Central memory CD4-positive, alpha-beta T cell (primary cell): ENCODE measurements at places on chromosomes 11 and 22.

DNA sequence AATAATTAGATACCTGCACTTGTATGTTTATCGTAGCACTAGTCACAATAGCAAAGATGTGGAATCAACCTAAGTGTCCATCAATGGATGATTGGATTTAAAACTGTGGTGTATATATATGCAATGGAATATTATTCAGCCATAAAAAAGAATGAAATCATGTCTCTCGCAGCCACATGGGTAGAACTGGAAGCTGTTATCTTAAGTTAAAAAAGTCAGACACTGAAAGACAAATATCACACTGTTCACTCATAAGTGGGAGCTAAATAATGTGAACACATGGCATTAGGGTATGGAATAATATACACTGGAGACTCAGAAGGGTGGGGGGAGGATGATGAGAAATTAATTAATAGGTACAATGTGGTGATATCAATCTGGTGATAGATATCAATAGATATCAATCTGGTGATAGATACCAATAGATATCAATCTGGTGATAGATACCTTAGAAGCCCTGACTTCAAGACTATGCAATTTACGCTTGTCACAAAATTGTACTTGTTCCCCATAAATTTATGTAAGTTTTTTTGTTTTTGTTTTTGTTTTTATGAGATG lies 2.0 kb downstream of the LMO2 start:
- DNase-seq, result no peak

DNA sequence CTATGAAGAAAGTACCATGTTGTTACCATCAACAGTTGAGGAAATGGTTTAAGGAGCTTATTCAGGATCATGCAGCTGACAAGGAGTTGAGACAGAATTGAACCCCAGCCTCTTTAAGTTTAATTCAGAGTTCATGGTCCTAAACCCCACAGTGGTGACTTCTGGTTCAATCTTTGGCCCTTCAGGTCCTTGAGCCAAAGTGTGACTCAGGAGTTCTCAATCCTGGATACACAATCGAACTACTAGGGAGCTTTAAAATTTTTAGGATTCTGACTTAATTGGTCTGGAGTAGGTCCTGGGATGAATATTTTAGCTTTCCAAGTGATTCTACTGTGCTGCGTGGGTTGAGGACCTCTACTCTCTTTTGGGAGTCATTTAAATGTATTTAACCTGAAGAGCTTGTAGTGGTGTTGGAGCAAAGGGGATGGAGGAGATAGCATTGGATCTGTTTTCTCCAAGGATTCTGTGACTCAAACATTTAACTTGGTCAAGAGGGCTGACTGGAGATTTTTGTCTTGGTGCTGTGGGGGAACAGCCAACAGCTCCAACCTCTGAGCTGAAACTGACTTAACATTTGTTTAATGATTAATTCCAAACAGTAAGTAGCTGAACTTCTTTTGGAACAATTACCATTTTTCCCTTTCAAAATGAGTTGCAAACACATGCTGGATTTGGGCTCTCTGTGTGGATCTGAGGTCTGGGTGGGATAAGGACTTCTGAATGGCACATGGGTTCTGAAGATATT lies 80.1 kb downstream of the INSC start:
- no peak for DNase-seq

- DNase-seq, result peak; percentile 41
Observed at GRCh38 chr11:122843281-122844141, 5.2 kb downstream of the CRTAM start.

DNA sequence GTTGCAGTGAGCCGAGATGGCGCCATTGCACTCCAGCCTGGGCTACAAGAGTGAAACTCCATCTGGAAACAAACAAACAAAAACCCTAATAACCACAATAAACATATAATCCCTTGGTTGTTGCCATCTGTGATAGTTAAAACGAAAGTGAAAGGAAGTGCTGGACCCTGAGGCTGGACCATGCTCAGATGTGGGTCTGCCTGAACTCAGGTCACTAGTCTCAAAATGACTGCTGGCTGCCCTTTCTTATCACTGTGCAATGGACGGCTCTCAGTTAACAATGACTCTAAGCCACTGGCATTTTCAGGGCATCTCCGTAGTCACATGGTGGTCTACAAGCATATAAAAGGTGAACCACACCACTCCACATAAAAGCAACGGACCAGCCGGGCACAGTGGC lies 48.2 kb upstream of the FTH1 start:
- no peak for DNase-seq

DNA sequence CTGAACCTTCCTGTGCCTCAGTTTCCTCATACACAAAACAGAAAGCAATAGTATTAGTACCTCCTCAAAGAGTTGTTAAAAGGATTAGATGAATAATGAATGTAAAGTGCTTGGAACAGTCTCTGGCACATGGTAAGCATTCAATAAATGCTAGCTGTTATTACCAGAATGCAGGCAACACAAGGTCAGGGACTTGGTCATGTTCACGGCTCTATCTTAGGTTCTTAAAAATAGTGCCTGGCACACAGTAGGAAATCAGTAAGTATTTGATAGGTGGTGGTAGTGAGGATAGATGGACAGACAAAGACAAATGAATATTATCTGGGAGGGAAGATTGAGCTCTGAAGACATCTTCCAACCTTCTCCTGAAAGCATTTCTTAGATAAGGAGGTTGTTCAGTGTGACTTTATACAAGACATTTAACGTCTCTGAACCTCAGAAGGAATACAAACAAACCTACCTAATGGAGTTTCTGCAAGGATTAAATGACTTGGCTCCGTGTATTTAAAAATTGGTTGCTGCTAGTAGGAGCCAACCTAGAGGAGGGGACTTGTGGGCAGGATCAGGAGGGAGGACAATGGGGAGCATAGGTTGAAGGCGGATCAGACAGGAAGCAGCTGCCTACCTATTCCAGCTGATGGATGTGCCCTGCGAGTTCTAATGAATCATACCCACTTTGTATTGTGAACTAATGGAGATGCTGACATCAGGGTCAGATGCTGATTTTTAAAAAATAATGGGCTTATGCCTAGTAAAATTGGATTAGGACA lies 94.1 kb downstream of the DBX1 start:
- no peak for DNase-seq

- peak; percentile 33 for DNase-seq
Observed at GRCh38 chr11:122656631-122657101, 1.1 kb downstream of the UBASH3B start.

DNA sequence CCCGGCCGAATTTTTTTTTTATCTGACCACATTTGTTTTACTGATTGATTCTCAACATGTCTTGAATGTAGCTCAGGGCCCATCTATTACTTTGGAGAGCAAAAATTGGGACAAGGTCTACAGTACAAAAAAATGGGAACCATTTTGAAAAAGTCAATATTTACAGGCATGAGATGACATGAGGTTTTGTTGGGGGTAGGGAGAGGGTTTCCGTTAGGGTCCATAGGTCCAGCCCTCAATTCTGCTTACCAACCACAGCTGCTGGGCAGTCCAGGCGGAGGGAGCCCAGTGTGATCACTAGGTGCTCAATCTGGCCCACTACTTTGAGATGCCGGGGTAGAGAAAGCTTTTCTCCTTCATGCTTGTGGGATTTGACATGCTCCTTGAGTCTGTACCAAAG lies 18.3 kb downstream of the NRIP3 start:
- DNase-seq, result no peak

DNA sequence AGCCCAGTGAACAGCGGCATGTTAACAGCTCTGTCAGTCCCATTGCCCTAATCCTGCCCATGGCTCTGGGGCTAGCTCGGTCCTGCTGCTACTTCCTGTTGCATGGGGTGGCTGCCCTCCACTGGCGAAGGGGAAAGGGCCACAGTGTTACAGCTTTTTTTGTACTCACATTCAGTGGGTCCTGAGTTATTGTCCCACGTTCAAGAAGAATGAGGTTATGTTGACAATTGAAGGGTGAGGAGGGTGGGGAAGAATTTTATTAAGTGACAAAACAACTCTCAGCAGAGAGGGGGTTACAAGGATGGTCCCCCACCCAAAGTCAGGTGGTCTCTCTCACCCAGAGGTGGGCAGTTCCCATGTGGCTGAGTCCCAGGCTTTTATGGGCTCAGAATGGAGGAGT lies 17.7 kb upstream of the MS4A7 start:
- no peak for DNase-seq

- no peak for DNase-seq
Observed at GRCh38 chr22:29801153-29801552, 34.0 kb downstream of the UQCR10 start.

- no peak for DNase-seq
Observed at GRCh38 chr11:2713094-2713493, 13.3 kb upstream of the KCNQ1OT1 start.

DNA sequence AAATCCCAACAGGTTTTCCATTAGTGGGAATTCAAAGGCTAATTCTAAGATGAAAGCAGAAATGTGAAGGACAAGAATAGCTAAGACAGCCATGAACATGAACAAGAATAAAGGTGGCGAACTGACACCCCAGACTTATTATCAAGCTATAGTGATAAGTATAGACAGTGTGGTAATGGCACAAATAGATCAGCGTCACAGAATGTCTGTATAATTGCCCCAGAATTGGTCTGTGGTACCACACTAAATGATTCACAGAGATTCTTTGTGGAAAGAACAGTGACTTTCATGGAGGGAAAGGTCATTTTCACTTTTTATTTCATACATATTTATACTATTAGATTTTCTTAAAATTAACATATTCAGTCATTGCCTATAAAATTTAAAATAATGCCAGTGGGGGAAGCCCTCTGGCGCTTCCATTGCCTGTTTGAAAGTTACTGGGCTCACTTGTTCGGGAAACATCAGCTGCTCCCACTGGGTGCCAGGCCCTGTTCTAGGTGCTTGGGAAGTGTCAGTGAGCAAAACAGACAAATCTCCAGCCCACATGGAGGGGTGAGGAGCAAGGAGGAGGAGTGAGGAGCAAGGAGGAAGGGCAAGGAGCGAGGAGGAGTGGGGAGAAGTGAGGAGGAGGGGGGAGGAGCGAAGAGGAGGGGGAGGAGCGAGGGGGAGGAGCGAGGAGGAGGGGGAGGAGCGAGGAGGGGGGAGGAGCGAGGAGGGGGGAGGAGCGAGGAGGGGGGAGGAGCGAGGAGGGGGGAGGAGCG lies 11.3 kb upstream of the NLRP6 start:
- peak; percentile 50 for DNase-seq

GRCh38 chr11:123211149-123211852 lies 16.3 kb upstream of the CLMP start:
- DNase-seq, result no peak

DNA sequence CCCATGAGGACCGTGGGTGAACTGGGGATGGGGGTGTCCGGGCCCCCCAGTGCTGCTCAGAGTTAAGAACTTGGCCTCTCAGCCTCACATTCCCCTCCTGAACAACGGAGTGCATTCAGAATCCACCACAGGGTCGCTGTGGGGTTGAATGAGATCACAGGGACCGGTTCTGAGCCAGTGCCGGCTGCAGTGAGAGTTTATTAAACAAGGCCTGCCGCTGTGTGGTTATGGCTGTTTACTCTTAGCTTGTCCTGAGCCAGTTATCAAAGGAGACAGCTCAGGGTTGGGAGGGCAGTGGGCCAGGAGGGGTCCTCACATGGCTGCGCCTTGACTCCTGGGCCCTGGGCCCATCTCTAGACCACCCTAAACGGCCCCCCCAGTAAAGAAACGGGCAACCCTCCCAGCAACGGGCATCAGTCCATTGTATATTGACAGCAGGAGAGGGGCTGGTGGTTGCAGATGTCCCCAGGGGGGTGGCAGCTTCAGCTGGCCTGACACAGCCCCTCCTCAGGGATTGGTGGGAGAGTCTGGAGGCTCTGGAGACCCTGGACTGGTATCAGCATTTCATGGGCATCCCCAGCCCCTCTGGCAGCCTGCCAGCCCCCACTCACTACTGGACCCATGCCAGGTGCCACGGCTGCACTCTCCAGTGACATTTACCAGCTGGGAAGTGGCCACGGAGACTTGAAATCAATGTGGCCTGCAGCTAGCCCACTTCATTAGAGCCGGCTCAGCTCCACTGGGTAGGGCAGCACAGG lies 15.1 kb upstream of the CABP7 start:
- DNase-seq, result no peak

- no peak for DNase-seq
Observed at GRCh38 chr11:86606836-86607481, 65.5 kb downstream of the ME3 start.

DNA sequence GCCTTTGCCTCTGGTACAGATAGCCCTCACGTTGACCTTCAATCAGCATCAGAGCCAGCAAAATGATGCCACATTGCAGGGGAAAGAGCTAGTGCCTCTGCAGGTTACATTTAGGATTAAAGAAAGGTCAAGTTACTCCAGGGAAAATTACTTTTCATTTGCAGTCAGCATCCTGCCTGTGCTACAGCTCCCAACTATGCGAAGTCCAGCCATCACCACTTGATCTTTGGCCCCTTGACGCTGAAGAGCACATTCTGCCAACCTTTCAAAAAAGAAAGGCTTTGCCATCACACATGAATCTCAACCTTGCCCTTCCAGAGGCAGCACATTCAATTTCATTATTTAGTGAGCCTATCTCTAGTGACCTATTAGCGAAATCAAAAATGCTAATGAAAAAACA lies 11.3 kb downstream of the FJX1 start:
- DNase-seq, result no peak

DNA sequence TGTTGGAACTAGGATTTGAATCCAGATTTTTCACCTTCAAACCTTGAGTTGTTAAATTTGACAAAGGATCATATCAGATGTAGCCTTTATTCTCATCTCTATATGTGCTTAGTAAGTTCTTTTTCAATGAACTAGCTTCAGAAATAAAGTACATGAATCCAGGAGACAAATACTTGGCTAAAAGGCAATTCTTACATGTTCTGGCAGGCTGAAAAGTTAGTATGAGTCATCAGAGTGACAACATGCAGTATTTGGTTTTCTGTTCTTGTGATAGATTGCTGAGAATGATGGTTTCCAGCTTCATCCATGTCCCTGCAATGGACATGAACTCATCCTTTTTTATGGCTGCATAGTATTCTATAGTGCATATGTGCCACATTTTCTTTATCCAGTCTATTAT lies 40.4 kb downstream of the BBOX1 start:
- no peak for DNase-seq

DNA sequence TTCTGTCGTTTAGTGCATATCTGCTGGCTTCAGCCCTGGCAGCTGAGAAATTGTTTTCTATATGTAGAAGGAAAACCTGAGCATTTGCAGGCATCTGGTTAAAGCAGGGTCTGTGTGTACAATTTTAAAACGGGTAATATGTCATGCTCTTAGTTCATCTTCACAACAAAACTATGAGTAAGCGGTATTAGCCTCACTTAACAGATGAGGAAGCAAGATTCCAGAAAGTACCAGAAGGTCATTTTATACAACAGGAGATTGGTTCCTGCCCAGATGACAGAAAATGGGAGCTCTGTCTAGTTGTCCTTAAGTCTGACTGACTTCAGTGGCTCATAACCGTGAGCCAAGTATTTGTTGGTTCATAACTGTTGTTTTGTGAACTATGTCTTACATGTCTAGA lies 1.1 kb downstream of the TIMM10B start:
- no peak for DNase-seq

- DNase-seq, result no peak
Observed at GRCh38 chr22:33513388-33514338, 406.6 kb downstream of the LARGE1 start.
